Activated naive CD4-positive, alpha-beta T cell treated with anti-CD3 and anti-CD28 coated beads for 36 hours (primary cell): ENCODE measurements at places on chromosomes 6 and 20. TPM values are rescaled to one million over a fixed set of nuclear protein-coding genes. Genes with fewer than 3 reads are reported as not detected.

DNA sequence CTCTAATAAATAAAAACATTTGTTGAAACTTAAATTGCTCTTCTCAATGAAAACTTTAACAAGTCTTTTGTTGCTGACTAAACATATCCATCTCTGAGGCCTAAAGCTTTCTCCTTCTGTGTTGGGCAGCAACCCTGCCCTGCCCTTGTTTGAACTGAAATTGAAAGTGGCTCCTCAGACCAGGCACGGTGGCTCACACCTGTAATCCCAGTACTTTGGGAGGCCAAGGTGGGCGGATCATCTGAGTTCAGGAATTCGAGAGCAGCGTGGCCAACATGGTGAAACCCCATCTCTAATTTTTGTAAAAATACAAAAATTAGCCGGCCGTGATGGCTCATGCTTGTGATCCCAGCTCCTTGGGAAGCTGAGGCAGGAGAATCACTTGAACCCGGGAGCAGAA lies 29.2 kb upstream of the GNRH2 start:
- no peaks in the 10 kb centered on the region for H3K27me3 ChIP-seq
- H3K4me3 ChIP-seq = no peak overlapping the region
- H3K27ac ChIP-seq = peak overlapping the region; percentile 42

GRCh38 chr6:75748743-75749538 lies at the start of gene MYO6:
Gene MYO6 (plus strand): TSS chr6:75749239. CDS start chr6:75817548, 68,309 bp downstream.
- peaks cover 6% of the 10 kb centered on the region for H3K4me1 ChIP-seq
- H3K27ac ChIP-seq = no peak within 1 kb of the TSS
- H3K36me3 ChIP-seq = no peaks in the 10 kb centered on the region
- H3K4me3 ChIP-seq = peak within 1 kb of the TSS; percentile 85

DNA sequence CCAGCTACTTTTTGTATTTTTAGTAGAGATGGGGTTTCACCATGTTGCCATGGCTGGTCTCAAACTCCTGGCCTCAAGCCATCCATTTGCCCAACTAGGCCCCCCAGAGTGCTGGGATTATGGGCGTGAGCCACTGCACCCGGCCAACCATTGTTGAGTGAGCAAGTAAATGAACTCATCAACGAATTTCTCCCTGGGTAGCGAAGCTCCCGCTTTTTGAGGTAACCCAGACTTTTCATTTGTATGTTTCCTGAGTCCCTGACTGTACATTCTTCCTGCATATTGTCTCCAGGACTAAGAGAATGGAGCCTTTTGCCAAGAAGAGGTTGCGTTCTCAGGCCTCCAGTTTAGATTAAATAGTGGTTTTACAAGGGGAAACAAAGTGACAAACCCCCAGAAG lies 36.4 kb downstream of the RIPOR3 start:
- DNase-seq = no peak
- no peaks in the 10 kb centered on the region for H3K4me1 ChIP-seq
- no peaks in the 10 kb centered on the region for H3K27me3 ChIP-seq
- H3K36me3 ChIP-seq = no peaks in the 10 kb centered on the region
- no peak overlapping the region for H3K4me3 ChIP-seq

- peaks cover 10% of the 10 kb centered on the region for H3K27me3 ChIP-seq
- no peak for DNase-seq
- H3K36me3 ChIP-seq = no peaks in the 10 kb centered on the region
- no peaks in the 10 kb centered on the region for H3K4me1 ChIP-seq
- no peak overlapping the region for H3K4me3 ChIP-seq
- H3K27ac ChIP-seq = no peak overlapping the region
Observed at GRCh38 chr6:40299681-40300080, 287.5 kb downstream of the LRFN2 start.

- no peak overlapping the region for H3K27ac ChIP-seq
- peaks cover 3% of the 10 kb centered on the region for H3K4me1 ChIP-seq
- H3K4me3 ChIP-seq = no peak overlapping the region
- no peaks in the 10 kb centered on the region for H3K27me3 ChIP-seq
- H3K36me3 ChIP-seq = peaks cover 4% of the 10 kb centered on the region
Observed at GRCh38 chr6:166460473-166461437, 78.0 kb upstream of the MPC1 start.

DNA sequence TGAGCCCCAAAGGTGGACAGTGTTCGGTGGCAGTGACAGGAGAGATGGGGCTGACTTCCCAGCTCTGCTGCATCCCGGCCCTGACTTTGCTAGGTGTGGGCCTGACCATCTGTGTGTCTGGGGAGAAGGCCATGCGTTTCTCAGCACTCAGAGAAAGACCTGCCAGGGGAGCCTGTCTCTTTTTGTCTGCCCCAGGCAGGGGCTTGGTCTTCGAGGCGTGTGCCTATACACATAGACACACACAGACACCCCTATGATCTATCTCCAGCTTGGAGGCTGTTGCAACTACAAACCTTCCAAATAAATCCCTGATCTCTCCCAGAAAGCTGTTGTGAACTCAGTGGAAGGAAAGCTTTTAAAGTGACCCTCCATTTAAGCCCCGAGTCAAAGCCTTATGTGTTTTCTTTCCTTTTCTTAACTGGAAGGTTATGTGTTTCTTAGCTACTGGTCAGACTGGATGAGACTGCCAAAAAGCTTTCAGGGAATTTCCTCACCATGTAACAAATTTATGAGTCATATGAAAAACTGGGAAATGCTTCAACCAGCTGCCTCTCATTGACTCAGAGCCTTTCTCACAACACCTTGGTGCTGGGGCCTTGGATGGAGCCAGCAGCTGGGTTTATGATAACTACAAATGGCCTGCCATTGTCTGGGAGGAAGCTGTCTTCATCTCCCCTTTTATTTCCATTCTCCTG lies 102.6 kb downstream of the CDC5L start:
- DNase-seq = no peak
- H3K36me3 ChIP-seq = no peaks in the 10 kb centered on the region
- H3K4me1 ChIP-seq = no peaks in the 10 kb centered on the region
- H3K27ac ChIP-seq = no peak overlapping the region
- H3K27me3 ChIP-seq = peaks cover 7% of the 10 kb centered on the region

GRCh38 chr20:46073443-46073842 lies 16.3 kb downstream of the NCOA5 start:
- H3K4me1 ChIP-seq = no peaks in the 10 kb centered on the region
- no peak for DNase-seq
- no peak overlapping the region for H3K27ac ChIP-seq
- H3K36me3 ChIP-seq = peaks cover 23% of the 10 kb centered on the region

- no peak for DNase-seq
- peaks cover 7% of the 10 kb centered on the region for H3K27me3 ChIP-seq
- no peak overlapping the region for H3K4me3 ChIP-seq
- H3K27ac ChIP-seq = no peak overlapping the region
- no peaks in the 10 kb centered on the region for H3K4me1 ChIP-seq
Observed at GRCh38 chr6:145349950-145350510, 385.3 kb downstream of the EPM2A start.

DNA sequence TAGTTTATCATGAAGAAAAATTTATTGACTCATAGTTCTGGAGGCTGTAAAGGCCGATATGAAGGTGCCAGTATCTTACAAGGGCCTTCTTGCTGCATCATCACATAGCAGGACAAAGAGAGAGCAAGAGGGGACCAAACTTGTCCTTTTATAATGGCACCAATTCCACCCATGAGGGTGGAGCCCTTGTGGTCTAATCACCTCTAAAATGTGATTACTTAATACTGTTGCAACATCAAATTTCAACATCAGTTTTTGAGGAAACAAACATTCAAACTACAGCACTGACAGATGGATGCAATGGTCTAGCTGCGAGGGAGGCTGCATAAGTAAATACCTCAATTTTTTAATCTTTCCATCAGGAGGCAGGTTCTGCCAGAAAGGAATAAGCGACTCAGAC lies 76.7 kb upstream of the LAMA2 start:
- H3K36me3 ChIP-seq = no peaks in the 10 kb centered on the region
- H3K27me3 ChIP-seq = peaks cover 5% of the 10 kb centered on the region
- no peaks in the 10 kb centered on the region for H3K4me1 ChIP-seq
- no peak overlapping the region for H3K27ac ChIP-seq
- DNase-seq = no peak

DNA sequence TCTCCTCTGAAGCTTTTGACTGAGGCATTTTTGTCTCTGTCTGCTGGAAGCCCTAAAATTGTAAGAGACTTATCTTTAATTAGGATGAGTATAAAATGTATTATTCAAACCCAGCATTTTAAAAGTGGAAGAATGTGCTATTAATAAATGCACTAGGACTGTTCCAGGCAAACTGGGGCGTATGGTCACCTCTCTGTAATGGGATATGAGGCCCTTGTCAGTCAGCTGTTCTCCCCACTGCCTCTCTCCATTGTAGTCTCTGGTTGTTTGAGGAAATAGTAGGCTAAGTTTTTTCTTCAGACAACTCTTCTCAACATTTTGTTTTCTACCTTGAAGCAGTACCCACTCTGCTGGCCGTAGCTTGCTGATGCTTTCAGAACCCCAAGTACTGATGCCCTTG lies 14.3 kb upstream of the DEF6 start:
- no peak for DNase-seq
- H3K36me3 ChIP-seq = peaks cover 16% of the 10 kb centered on the region
- H3K4me3 ChIP-seq = no peak overlapping the region
- no peak overlapping the region for H3K27ac ChIP-seq
- no peaks in the 10 kb centered on the region for H3K4me1 ChIP-seq
- no peaks in the 10 kb centered on the region for H3K27me3 ChIP-seq

DNA sequence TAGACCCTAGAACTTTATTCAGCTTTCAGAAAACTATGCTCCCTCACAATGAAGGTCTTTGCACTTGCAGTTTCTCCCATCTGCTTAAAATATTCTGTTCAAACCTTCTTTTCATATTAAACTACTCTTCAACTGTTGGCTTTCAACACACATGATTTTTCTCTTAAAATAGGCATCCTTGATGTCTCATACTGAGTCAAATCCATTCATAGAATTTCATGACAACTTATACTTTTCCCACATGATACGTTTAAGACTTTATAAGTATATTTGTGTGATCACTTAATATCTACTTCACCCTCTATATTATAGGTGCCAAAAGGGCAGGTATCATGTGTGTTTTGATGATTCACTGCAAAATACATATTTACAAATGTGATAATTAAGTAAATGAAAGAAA lies 412.5 kb downstream of the MMUT start:
- H3K36me3 ChIP-seq = no peaks in the 10 kb centered on the region
- H3K4me1 ChIP-seq = no peaks in the 10 kb centered on the region
- H3K4me3 ChIP-seq = no peak overlapping the region
- H3K27ac ChIP-seq = no peak overlapping the region
- no peaks in the 10 kb centered on the region for H3K27me3 ChIP-seq

GRCh38 chr20:56715309-56715708 lies 86.2 kb downstream of the TFAP2C start:
- H3K27me3 ChIP-seq = peaks cover 9% of the 10 kb centered on the region

DNA sequence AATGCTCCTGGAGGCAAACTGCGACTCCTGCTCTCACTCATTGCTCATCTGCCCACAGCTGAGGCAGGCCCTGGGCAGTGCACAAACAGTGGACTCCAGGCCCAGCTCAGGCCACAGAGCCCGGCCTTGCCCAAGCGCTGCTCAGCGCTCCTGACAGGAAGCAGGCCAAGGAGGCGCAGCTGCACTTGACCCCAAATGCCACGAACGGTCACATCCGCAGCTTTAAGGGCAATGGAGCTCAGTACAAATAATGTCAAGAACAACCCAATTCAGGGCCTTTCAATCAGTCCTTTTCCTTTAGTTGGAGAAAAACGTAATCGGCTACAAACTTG lies 33.8 kb downstream of the RRBP1 start:
- H3K4me1 ChIP-seq = peaks cover 6% of the 10 kb centered on the region
- no peak for DNase-seq
- H3K36me3 ChIP-seq = no peaks in the 10 kb centered on the region
- H3K4me3 ChIP-seq = no peak overlapping the region
- H3K27me3 ChIP-seq = no peaks in the 10 kb centered on the region
- H3K27ac ChIP-seq = no peak overlapping the region

The PLCG1 gene
- total RNA-seq = 136 TPM

The GABRR2 gene
- not detected for total RNA-seq

The RAB44 gene
- not detected for total RNA-seq

The HLA-F gene
- total RNA-seq = 282 TPM

The PEX6 gene
- 17.1 TPM for total RNA-seq
